ENCODE measurements at places on chromosomes 2 and 18.

DNA sequence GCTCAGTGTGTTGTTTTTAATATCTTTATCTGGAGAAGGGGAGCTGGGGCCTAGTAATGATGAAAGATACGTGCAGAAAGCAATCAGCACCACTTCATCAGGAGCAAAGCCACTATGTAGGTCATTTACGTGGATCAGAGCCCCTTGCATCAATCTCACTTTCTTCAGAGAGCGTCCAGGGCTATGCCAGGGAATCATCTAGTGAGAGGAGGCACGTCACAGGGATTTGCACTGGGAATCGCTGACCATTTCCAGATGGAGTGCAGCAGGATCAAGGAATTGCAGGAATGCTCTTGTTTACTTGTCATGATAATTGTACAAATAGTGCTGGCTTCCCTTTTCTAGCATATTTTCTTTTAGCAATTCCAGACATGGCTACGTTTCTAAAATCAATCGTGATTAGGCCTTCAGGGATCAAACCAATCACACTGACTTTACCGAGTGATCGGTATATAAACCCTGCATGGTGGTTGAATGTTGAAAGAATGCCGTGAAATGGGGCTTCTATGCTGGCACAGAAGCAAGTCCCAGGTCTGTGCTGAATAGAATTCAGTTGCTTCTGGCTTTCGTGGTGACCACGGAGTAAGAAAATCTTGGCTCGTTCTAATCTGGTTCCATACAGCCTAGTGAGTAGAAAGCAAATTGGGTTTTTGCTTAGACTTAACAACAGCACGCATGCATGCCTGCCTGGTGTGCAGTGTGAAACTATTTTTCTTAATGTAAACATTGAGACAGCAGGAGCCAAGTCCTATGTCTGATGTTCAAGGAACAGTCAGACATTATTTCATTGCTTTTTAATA is 122.8 kb downstream of the TMEM200C start:
- peak; percentile 3 for DNase-seq

GRCh38 chr2:40746191-40746590 is 294.3 kb upstream of the SLC8A1 start:
- no peak for DNase-seq

DNA sequence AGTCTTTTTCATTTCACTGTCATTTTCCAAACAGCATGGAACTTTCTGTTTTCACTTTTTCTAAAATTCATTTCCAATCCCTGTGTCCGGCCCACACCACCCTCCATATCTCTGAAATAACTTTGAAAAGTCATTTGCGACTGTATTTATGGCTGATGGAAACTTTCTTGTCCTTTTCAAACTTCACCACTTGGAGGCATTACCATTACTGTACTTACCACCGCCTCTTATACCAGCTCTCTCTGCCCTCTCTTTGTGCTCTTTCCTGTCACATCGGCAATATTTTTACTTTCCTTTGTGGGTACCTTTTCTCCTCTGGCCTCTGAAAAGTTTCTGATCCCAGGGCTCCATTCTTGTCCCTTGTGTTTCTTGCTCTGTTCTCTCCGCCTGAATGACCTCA is 39.5 kb upstream of the IL1RL1 start:
- DNase-seq, result no peak

DNA sequence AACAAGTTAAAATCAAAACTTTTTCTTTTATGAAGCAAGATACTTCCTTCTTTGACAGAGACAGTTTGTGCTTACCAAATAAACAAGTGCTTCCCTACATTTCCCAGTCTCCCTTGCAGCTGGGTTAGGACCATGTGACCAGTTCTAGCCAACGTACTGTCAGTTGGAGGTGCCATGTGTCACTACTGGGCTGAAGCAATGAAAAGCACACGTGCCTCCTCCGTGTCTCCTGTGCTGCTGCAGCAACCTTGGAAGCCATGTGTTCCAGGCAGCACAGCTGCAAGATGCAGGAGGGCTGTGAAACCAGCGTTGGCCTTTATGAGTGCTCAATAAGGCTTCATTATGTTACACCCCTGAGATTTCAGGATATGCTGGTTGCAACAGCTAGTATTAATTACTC is 93.2 kb downstream of the DHRS9 start:
- DNase-seq, result no peak

- no peak for DNase-seq
Measured at GRCh38 chr2:43531251-43531650, 64.6 kb downstream of the THADA start.
